ENCODE measurements at places on chromosomes 3 and 15. TPM values are rescaled to one million over a fixed set of nuclear protein-coding genes. Genes with fewer than 3 reads are reported as not detected.
A peak's percentile ranks its signal among the peaks of the same experiment; 100 is the strongest.

MORC1 gene
- total RNA-seq, result not detected

DNA sequence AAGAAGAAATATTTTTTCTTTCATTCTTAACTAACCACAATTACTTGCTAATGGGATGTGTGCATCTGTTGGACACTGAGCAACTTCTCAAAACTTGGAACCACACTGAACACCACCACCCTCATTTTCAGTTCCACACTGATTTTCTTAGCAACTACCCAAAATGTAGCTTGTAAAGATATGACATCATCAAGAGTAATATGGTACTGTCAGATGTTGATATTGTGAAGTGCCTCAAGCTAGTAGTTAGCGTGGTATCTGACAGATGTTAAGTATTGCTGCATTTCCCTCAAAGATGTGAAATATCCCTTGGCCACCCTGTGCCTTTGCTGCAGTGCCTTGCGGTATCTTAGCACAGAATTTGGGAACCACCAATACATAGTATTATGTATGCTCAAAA is 9.3 kb downstream of the RFTN1 start:
- DNase-seq, result peak; percentile 73

DNA sequence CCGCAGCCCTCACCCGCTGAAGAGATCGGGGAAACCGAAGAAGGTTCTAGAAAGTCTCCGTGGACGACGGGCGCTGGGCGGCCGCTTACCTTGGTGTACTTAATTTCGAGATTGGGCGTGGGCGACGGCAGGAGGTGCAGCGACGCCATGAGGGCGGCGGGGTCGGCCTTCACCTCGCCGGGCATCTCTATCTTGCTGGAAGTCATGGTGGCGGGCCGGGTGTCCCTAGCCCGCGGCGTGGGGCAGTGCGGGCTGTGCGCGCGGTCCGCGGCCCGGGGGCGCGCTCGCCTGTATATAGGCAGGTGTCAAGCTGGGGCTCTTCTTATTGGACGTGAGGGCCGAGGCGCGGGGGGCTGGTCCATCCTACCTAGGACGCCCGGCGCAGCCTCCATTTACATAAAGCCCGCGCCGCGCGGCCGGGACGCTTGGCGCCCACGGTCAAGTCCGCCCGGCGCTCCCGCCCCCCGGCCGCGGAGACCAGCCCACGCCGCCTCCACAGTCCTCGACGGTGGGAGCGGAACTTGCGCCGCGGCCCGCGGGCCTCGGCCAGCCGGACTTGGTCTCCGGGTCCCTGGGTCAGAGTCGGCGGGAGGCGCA is at the start of gene ALDH1A2:
Gene ALDH1A2, minus strand, starts transcription at position 267 of the 597 bp plus-strand sequence. Its CDS starts 61 bp downstream, at position 206.
- DNase-seq, result no peak

SLC12A1 gene
- total RNA-seq, result not detected

GRCh38 chr3:53040351-53040820 is 5.5 kb downstream of the SFMBT1 start:
- DNase-seq, result no peak
